ENCODE measurements at places on chromosomes 12 and 14. TPM values are rescaled to one million over a fixed set of nuclear protein-coding genes. Genes with fewer than 3 reads are reported as not detected.

- no peak for DNase-seq
These were observed 600.4 kb downstream of the C12orf50 start for GRCh38 chr12:87428701-87429277.

GRCh38 chr14:96098309-96098998 lies 59.3 kb downstream of the C14orf132 start:
- DNase-seq = peak; percentile 29

- no peak for DNase-seq
These were observed 13.0 kb downstream of the APOLD1 start for GRCh38 chr12:12798480-12798879.

GRCh38 chr12:124026755-124027745 lies 54.0 kb downstream of the ZNF664 start:
- DNase-seq = no peak

The TCL1B gene
- total RNA-seq = not detected

DNA sequence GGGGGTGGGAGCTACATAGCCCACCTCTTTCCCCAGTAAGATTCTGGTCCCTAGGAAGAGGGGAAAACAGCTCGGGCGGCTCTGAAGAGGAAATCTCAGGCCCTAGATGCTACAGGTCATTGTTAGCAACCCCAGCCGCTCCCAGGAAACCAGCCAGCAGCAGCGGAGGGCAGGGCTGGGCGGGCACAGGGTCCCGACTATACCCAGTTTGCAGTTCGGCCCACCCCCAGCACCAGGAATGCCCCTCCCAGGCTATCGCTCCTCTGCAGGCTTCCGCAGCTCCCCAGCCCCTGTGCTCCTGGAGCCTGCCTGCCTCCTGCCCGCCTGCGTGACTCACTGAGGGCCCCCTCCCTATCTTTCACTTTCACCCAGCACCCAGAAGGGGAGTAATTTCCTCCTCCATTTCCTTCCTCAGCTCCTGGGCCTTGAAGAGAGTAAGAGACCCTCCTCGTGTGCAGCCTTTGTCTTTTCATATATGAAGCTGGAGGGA lies 27.2 kb upstream of the PNMA1 start:
- peak; percentile 82 for DNase-seq

- no peak for DNase-seq
These were observed 10.3 kb upstream of the ELK3 start for GRCh38 chr12:96183734-96184370.

- DNase-seq = peak; percentile 65
These were observed 1.1 kb upstream of the NFATC4 start for GRCh38 chr14:24366721-24367513.

The LHX5 gene
- total RNA-seq = 0.41 TPM

The TMEM121 gene
- 24.5 TPM for total RNA-seq

DNA sequence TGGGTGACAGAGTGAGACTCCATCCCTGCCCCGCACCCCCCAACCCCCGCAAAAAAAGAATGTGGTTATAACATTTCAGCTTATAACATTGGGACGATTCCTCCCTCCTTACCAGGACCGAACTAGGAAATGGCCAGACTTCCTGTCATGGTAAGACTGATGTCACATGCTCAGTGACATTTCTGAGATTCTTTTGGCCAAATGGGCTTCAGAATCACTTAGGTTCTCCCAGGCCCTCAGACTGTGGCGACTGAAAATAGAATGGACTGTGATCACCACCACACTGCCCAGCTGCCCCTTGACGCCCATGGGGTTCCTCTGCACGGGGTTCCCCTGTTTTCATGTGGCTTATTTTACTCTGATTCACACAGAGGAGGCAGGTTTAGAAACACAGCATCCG lies 115.0 kb upstream of the EVL start:
- no peak for DNase-seq

- no peak for DNase-seq
These were observed 21.4 kb upstream of the ANKRD9 start for GRCh38 chr14:102530828-102531478.

DNA sequence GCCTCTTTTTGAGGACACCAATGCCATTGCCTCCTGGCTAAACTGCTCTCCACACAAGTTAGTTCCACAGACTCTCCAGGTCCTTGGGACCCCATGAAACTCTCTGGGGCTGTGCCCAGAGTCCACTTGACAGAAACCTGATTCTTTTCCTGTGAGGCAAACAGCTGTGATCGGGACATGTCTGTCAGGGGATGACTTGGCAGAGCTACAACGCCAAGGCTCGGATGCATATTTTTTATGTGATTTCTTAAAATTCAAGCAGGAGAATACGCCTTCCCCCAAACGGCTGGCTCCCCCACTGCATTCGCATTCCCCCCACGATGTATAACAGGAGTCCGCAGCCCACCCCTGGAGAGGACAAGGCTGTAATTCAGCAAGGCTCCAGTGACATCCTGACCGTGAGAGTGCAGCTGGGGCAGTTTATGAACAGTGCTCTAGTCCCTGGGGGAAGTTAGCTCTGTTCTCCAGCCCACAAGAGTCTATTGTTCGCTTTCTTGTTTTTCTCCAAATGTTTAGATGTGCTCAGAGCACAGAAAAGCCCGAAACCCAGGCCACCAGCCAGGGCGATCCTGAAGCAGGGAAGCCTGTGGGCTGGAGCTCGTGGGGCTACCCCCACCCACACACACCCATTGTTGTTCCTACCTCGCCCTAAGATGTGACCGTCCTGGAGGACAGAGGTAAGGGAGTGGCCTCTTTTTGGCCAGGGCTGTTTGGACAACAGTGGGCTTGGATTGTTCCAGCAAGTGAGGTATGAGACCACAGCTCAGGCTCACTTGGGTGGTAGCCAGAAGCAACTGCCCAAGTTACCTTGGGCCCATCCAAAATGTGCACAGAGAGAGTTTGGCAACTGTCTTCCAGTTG lies 159.5 kb downstream of the ZFP36L1 start:
- DNase-seq = peak; percentile 62

GRCh38 chr14:50039734-50040400 lies 76.5 kb downstream of the VCPKMT start:
- DNase-seq = no peak

DNA sequence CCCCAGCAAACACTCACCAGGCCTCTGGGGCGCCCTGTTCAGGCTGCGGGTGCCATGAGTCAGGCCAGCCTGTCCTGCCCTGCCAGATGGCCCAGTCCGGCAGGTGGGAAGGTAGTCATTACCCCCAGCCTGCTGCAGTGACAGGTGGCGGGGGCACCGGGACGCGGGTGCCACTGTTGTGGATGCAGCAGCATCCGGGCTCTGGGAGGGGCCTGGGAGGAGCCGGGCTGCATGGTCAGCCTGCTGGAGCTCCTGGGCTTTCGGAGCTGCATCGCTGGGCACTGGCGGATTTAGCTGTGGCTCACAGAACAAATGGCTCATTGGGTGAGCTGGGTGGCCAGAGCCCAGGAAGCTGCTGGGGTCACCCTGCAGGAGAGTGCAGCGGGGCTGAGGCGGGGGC lies 13.5 kb downstream of the CEP170B start:
- no peak for DNase-seq

DNA sequence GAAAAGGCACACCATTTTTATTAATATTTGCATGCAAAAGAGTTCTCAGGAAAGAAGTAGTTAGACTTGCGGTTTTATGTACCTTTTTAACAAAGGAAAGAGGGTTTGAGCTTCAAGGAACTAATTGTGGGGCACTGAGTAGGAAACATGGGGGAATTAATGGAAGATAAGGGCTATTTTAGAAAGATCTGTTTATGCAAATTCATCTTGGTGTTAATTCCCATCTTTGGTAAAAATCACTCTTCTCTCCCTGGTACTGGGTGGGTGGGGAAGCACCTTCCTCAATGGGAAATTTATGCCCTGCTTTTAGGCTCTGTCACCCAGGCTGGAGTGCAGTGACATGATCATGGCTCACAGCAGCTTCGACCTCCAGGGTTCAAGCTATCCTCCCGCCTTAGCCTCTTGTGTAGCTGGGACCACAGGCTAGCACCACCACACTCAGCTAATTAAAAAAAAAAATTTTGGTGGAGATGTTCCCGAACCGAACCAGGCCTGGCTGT lies 30.1 kb upstream of the RESF1 start:
- DNase-seq = no peak

GRCh38 chr12:107955966-107956643 lies 173.0 kb upstream of the WSCD2 start:
- no peak for DNase-seq

DNA sequence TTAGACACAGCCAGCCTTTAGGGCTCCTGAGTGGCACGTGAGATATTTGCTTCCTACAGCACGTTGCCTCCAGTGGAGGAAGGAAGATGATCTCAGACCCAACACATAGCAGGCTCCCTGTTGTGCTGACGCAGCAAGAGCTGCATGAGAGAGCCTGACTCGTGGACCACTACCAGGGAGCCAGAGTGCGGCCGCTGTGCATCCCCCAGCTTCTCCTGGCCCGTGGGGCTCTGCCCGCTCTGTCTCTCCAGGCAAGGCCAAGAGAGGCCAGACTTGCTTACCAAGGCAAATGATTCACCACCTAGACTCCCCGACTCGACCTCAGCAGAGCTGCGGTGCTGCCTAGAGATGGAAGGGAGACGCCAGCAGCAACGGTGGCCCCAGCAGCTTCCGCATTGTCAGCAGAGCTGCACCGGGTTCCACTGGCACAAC lies 37.5 kb downstream of the MAP3K9 start:
- no peak for DNase-seq

GRCh38 chr12:65334521-65334920 lies 56.0 kb downstream of the MSRB3 start:
- no peak for DNase-seq

GRCh38 chr14:103267226-103267910 lies 66.7 kb upstream of the EIF5 start:
- no peak for DNase-seq

- DNase-seq = no peak
These were observed 126.1 kb downstream of the SLC38A6 start for GRCh38 chr14:61106959-61107641.

GRCh38 chr12:1428671-1429070 lies 165.7 kb downstream of the FBXL14 start:
- no peak for DNase-seq

The TMBIM4 gene
- 35.1 TPM for total RNA-seq

GRCh38 chr12:5222011-5222461 lies 178.4 kb downstream of the KCNA5 start:
- no peak for DNase-seq

DNA sequence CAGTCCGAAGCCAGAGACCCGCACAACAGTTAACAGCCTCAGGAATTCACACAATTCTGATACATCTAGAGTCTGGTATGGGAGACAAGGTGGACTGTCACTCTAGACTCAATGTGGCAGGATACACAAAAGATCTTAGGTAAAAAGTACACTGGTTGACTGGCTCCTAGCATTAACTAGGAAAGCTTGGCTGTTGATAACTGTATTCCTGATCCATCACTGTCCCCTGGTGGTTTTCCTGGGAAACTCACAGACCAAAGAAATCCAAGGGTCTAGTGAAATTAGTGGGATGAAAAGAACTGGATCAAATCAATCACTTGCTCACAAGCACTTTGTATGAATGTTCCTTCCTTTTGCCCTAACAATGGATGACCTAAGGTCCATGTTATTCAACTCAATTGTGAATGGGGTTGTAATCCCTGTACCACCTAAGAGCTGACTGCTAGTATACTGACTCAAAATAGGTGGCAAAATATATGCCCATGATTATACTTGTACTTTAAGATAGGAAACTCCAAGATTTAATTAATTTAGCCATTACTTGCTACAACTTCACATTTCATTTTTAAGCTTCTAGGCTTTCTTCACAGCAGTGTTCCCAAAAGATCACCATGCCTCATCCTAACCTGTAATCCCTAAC lies 14.0 kb downstream of the NPC2 start:
- peak; percentile 35 for DNase-seq

The CD4 gene
- total RNA-seq = 2.0 TPM

DNA sequence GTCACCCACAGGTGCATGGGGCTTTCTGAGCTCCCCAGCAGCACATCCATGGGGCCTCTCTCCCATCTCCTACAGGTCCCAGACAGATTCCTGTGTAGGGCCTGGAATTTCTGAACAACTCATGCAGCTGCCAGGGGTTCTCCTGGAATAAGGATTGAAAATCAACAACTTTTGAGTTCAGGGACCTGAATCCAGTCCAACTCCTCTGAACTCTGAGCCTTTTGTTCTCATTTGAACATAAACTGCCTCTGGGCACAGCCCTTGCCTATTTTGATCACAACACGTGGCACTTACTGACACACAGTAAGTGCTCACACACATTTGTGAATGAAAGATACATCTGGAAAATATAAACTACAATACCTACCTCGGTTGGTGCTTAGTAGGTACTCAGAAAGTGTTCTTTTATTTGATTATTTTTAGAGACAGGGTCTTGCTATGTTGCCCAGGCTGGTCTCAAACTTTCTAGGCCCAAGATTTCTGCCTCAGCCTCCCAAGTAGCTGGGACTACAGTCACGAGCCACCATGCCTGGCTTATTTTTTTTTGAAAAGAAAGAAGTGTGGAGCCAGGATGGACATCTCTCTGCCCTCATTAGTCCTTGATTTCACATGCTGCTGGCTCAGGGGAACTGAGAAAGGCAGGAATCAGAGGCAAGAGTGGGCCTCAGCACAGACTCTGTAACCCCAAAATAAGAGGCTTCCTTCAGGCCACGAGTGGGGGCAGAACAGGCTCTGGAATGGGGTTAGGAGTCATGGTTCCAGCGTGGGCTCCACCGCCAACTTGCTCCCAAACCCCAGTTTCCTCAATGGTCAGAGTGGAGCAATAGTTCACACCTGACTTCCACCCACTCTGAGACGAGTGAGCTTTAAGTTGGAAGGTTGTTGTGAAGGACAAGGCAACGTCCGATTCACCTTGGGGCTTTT lies 27.0 kb downstream of the SYNE3 start:
- DNase-seq = no peak

The TAS2R8 gene
- total RNA-seq = under 0.01 TPM

The MAP3K9 gene
- total RNA-seq = 11.4 TPM

DNA sequence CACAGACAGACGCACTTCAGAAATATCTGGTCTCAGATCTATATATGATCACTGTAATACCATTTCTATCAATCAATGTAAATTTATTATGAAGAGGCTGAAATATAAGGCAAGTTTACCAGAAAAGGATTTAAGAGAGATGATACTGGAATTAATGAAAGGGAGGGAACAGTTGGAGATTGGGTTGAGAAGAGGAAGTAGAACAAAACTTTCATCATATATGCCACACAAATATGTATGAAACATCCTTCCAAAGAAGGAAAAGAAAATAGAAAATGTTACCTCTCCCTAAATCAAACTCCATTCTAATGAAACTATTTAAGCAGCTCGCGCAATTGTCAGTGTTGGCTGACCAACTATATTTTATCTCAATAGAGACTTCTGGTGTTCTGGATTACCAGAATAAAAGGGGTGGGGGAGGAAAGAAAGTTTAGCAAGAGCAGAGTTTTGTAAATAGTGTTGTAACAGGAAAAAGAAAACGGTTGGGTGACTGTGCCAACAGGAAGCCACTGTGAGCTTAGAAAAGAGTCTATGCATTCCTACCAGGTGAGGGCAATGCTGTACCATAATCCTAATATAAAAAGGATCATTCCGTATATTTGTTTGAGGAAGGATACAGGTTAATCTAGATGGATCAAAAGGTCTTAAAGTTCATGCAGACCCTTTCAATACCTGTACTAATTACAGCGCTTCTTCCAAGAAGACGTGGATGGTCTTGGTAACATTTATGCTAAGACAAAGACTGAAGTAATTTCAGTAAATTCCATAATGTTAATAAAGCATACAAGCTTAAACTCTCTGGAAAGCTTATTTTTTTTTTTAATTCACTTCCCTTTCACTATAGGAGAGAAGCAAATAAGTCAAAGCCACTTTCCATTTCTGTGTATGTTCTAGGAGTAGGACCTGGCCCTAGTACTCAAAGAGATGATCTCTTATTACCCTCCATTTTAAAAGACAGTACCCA lies 14.5 kb upstream of the LLPH start:
- no peak for DNase-seq
